Activated CD4-positive, alpha-beta memory T cell treated with anti-CD3 and anti-CD28 coated beads for 36 hours (primary cell): ENCODE measurements at places on chromosomes 1 and 21.
A peak's percentile ranks its signal among the peaks of the same experiment; 100 is the strongest.

GRCh38 chr1:85109475-85109874 is 61.2 kb upstream of the MCOLN3 start:
- peak; percentile 51 for DNase-seq

DNA sequence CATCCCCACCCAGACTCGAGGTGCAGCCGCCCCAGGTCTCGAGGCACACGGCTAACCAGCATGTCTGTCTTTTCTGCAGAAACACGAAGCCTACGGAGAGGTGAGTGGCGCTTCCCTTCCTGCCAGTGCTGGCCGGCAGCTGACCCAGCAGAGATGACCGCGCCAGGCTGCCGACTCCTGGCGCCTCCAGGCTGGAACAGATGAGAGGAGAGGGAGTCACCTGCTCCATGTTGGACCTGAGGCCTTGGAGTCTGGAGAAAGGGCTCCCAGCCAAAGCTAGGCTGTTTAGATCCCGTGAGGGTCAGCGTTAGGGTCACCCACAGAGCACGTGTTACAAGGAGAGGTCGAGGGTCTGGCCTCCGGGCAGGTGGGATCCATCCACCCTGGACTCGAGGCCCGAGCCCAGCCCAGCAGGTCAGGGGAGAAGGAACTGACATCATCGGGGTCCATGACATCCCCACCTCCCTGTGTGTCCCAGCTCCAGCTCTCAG is 14.9 kb downstream of the COL6A2 start:
- DNase-seq: peak; percentile 1

GRCh38 chr1:206909161-206909882 is 12.1 kb downstream of the IL24 start:
- DNase-seq: peak; percentile 59

- no peak for DNase-seq
These were observed 758.4 kb downstream of the LTN1 start for GRCh38 chr21:28234326-28234725.

DNA sequence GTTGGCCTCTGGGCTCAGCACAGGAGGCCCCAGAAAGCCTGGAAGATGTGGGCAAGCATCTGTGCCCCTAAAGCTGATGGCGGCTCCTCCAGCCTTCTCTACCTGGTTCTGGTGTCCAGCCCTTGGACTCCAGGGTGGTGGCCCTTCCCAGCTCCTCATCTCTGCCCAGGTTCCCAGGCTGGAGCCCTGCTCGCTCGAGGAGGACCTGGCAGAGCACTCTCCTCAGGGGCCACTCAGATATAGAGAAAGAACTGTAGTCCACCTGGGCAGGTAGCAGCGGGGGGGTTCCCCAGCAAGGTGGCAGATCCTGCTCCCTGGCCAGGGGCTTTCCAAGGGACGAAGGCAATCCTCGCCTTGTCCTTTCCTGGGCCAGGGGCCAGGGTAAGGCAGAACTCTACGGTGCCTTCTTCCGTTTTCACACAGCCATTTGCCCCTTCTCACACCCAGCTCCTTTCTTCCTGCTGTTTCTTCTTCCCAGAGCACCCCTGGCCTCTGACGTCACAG is 18.9 kb downstream of the WNT4 start:
- DNase-seq: no peak
